ENCODE measurements at places on chromosomes 3 and 15.

DNA sequence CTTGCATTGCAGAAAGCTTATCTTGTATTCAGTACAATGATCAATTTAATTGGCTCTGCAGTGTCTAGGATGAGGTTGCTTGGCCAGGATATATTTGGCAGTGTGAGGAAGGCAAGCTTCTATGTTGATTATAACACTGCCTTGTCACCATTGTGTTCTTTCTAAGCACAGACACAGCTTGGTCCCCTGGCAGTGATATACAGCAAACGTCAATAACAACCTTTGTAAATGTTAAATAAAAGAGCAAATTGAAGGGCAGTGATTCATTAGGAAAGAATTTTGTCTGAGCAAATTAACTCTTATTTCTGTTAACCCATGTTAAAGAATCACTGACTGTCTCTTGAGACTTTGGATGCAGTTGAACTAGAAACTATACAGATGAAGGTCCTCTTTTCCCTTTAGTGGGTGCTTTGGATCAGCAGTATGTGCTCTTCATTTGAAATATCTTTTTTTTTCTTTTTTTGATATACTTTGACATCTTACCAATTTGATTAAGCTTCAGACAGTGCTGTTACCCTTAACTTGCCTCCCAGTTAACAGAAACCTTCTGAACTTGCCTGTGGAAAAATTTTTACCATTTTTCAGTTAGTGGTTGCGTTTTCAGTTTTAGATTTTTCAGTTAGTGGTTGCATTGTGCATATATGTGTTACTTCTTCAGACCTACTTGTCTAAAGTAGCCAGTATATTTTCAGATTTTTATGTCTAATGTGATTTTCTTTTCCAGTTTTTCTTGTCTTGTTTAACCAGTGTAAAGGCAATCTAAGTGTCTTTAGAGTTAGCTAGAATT lies 199.8 kb downstream of the TCF12 start:
- no peak for DNase-seq

DNA sequence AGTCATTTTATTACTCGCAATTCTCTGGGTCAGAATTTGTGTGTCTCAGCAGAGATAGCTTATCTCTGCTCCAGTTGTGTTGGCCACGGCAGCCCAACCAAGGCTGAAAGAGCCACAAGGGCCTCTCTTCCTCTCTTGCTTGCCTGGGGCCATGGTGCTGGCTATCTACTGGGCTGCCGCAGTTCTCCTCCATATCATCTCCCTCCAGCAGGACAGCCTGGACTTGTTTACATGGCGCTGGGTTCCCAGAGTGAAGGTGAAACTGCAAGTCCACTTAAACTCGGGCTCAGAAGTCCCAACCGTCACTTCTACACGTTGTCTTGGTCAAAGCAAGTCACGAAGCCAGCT lies 134.8 kb downstream of the UACA start:
- DNase-seq, result no peak

GRCh38 chr3:48832684-48833083 lies 15.0 kb downstream of the PRKAR2A start:
- DNase-seq, result no peak

DNA sequence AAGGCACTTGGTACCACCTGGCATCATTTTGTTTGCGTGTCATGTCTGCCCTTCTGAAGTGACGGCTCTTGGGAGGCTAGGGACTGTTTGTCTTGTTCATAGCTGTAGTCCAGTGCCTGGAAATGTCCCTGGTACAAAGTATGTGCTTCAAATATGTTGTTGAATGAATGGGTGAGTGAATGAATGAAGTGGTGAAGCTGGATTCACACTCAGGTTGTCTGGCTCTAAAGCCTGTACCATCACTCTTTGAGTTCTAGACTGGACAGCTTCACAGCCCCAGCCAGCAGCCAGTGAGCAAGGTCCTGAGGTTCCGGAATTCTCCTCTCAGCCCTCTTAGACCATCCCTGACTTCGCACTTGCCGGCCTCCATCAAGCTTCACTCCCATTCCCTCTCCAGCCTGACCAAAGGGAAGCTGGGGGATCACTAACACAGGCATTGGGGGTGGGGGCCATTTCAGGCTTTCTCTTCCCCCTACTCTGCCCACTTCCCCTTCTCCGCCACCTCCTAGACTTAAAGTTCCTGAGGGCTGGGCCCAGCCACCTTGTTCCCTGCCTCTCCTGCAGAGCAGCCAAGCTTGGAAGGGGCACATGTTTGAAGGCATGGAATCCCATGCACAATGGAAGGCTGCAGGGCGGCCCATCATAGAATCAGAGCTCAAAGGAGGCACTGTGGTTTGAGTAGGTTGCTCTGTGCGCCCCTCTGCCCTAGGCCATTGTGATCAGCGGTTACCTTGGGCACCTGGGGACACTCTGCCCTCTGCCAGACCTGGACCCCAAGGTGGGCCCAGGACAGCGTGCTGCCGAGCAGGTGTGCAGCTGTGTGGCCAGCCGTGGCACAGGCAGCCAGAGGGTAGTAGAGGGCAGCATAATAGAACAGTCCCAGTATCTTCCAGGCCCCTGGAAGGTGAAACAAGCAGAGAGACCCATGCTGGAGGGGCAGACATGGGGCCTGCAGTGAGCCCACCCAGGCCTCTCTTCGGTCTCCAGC lies 7.7 kb downstream of the STRA6 start:
- DNase-seq, result no peak

DNA sequence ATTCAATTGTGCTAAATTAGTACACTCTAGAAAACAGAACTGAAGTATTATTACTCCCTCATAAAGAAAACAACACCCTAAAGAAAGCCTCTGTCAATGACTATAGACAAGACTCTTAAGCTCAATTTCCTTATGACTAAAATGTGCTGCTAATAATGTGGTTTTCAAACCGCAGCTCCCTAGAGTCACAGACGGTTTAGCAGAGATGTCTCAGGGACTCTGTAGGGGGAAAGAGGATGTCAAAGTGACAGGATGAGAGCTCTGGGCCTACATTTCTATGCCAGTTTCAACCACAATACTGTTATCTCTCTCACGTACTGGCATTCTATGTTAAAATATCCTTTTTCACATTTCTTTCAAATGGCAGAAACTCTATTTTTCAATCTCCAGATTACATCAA lies 37.6 kb upstream of the WDR49 start:
- DNase-seq, result no peak

- DNase-seq, result no peak
These were observed 701.3 kb downstream of the EPHA3 start for GRCh38 chr3:89808680-89809197.

DNA sequence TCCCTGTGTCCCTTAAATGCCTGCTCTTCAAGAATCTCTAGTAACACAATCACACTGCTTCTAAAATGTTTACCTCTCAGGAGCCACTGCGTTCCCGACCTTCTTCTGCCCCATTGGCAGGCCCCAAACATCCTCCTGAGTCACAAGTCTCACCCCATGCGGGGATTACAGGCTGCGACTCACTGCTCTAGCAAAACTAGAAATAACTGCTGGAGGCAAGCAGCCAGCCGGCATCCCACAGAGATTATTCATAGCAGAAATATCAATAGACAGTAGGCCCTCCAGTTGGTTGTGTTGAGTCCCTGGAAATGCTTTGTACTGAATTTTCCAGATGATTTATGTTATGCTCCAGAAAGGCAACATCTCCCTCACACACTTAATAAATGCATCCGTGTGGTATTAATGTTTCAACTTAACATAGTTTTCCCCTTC lies 64.8 kb downstream of the RFTN1 start:
- peak; percentile 33 for DNase-seq

DNA sequence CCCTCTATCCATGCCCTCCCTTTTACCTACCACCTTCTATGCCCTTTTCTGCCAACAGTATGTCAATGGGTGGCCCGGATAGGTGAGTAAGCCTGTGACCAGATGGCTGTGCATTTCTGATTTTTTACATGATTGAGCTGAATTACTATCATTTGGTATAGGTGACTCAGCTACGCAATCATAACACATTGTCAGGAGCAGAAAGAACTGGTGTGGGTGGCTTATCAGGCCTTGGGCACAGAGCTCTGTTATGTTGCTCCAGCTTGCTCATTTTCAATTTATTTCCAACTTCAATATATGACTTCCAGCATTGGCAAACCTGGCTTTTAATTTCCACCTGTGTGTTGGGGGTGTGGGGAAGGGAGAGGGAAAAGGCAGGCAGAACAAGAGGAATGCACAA lies 86.6 kb upstream of the AGBL1 start:
- no peak for DNase-seq

GRCh38 chr3:161630794-161631193 lies 134.2 kb downstream of the OTOL1 start:
- DNase-seq, result no peak

- DNase-seq, result no peak
These were observed 8.1 kb downstream of the FAM131A start for GRCh38 chr3:184345317-184346144.

DNA sequence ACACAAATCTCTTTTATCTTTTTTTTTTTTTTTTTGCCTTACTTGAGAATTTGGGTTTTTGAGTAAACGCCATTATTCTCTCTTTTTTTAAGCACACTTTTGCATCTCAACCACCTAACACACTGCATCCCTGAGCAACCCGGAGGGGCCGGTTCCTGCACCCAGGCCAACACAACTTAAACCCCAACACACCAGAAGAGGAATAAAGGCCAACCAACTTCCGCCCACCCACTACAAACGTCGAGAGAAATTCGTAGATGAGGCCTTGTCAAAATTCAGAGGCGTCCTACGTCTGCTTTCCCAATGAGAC lies 389 bp upstream of the CCNB2 start:
- no peak for DNase-seq

- no peak for DNase-seq
These were observed 6.0 kb upstream of the WDR5B start for GRCh38 chr3:122421836-122422235.

DNA sequence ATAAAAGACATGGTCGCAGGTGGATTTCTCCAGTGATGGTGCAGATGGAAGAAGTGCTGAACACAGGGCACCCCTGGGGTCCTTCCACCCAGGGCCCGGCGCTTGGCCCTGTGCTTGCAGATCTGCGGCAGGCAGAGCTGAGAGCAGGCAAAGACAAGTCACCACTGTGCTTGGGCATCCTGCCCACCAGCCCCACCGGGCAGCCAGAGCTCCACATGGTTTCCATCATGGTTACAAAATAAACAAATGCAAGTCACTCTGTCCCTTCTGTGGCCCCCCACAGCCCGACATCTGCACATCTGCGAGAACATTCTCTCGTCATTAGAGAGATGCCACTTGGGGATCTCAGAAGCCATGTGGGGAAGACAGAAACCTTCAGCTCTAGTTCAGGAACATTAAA lies 37.6 kb upstream of the SFMBT1 start:
- no peak for DNase-seq

GRCh38 chr3:162295323-162295983 lies 798.8 kb downstream of the OTOL1 start:
- no peak for DNase-seq

GRCh38 chr3:152595975-152596821 lies 238.7 kb upstream of the P2RY1 start:
- no peak for DNase-seq

DNA sequence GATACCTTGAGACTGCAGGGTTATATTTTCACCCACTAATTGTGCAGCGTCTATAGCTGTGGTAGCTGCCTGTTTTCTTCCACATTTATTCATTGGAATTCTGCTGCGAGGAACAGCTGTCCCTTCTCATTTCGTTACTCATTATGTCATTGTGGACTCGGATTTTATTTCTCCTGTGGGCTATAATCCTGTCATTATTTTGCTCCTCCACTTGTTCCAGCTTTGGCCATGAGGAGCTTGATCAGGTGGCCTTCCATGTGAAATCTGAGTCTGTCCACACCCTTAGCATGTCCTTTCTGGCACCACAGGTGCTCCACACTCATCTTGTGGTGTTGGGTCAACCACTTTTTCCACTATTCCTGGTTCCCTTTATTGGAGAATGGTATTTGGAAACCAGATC lies 14.8 kb downstream of the LYSMD4 start:
- DNase-seq, result no peak

Data from activated naive CD4-positive, alpha-beta T cell treated with anti-CD3 and anti-CD28 coated beads, Interleukin-2, amount 50 U/mL, for 16 hours (primary cell).